ENCODE measurements at places on chromosomes 4 and X.

DNA sequence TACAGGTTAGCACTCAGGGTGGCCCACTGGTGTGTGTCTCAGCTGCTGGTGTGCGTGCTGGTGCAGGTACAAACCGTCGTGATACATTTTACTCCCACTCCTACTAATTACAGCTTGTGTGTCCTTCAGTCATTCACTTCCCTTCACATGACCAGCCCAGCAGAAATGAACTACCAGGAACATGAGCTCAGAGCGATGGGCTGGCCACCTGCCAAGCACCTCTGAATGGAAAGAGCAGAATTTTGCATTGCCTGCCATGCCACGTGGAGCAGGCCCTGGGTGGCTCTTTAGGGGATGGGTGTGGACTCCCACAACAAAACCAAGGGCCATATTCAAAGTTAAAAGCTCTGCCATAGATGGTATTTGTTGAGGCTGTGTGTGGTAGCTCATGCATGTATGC, 58.9 kb upstream of the PGM2 start:
- DNase-seq: peak; percentile 40

DNA sequence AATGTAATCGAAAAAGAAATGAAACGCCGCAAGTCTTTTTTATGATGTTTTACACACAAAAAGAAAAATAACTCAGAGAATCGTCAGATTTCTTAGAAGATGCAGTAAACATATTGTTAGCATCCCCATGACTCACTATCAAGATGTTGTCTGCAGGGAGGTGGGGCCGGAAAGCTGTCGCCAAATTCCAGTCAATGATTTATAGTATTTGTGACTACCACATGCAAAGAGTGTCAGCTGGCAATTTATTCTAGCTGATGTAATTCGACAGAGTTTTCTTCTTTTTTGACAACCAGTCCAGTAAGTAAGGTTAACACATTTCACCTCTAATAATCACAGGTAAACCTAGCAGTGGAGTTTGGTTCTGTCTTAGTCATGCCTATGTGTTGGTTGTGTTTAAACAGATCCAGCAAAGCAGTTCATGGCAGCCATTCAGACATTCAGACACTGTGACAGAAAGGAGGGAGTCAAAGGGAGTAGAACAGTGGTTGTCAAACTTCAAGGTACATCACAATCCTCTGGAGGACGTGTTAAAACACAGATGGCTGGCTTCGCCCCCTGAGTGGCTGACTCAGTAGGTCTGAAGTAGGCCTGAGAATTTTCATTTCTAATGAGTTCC, 19.8 kb upstream of the PPP1R2C start:
- no peak for DNase-seq

DNA sequence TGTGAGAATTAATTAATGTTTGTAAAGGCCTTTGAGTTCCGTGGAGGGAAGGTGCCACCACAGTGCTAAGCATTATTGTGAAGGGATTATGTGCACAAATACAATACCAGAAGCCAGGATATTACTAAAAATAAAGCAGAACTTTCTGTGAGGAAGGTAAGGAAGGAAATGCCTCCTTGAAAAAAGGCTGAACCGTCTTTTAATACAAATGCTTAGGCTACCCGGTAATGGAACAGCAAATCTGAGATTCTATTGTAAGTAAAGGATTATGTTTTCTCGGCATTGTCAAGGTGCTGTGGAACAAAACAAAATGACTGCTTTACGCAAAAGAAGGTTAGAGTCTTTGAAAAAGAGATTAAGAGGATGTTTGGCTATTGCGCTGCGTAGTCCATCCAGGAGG, 57.9 kb upstream of the SPRY1 start:
- no peak for DNase-seq

DNA sequence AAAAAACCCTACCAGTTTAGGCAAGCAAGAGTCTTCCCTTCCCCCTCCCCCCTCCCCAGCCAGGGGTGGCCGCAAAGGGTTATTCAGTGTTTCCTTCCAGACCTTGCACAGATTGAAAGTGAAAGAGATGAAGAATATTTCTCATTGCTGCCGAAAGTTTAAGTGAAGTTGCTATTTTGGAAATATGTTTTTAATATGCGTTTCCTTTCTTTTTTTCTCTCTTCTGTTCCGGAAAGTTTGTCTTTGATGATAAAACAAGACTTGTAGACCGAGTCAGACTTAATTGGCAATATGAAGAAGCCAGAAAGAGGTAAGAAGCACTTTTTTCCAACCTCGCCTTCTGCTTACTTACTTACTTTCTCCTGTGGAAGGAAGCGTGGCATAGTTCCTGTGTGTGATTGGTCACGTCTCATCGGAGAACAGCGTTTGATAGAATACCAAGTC, 58.5 kb upstream of the CLCN4 start:
- DNase-seq: no peak

- no peak for DNase-seq
Observed at GRCh38 chr4:105207386-105207785, 60.7 kb downstream of the TET2 start.

- no peak for DNase-seq
Observed at GRCh38 chrX:133921764-133922389, 63.5 kb downstream of the GPC3 start.

GRCh38 chr4:81062001-81062400, 31.5 kb downstream of the BMP3 start:
- no peak for DNase-seq

- DNase-seq: no peak
Observed at GRCh38 chrX:84199688-84200087, 11.7 kb upstream of the RPS6KA6 start.

DNA sequence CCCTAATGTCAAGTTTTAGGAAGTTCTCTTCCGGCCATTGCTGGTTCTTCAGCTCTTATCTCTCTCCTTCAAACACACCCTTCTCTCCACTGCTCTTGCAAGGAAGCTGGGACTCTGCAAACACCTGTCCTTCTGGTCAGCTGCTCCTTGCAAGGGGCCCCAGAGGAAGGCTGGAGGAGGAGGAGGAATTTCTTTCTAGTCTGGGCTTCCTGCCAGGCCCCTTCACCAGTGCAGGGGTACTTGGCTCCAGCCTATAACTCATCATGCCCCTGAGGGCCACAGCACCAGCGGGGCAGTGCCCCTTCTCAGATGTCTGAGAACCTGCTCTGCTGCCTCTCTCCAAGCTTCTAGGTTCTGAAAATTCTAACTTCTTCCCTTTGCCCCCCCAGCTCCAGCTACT, 46.7 kb downstream of the REELD1 start:
- no peak for DNase-seq

- no peak for DNase-seq
Observed at GRCh38 chr4:121978172-121978516, 26.3 kb upstream of the TRPC3 start.

DNA sequence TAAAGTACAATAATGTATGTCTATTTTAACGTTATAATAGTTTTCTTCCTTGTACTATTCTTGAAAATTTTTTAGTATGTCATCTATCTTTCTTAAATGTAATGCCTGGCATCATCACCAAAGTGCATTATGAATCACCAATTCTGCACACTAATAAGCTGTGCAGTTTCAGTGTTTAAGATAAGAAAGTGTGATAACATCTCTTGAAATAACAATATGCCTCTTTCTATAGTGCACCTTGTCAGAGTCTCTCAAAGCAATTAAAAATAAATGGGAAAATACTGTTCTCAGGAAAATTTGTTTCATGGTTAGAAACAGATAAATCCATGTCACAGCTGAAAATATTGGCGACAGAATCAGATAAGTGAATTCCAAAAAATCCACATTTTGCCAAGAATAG, 457.4 kb upstream of the PCDH10 start:
- DNase-seq: no peak

GRCh38 chr4:88809576-88810219, 112.1 kb upstream of the NAP1L5 start:
- DNase-seq: peak; percentile 33

DNA sequence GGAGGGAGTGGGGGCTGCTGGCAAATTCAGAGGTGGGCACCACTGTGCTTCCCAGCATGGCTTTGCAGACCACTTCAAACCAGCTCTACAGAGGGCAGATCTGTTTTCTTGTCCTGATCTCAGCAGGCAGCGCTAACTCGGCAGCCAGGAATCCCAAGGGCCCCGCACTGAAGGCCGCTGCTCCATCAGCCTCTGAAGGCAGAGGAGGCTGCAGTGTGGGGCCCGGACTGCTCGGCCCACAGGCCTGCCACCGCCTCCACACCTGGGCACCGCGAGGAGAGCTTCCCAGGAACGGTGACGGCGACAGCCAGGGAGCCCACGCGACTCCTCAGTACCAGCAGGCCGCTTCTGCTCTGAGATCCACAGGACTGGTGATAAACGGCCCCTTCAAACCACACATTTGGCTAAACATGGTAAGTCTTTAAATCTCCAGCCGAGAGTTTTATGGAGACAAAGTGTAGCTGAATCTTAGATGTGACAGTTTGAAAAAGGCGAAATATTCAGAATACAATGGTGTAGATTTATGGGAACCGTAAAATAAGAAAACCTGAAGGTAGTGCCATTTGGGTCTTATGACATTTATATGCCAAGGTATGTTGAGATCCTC, 23.6 kb downstream of the DCTD start:
- DNase-seq: no peak

GRCh38 chrX:150355913-150356312, 7.2 kb upstream of the MAMLD1 start:
- no peak for DNase-seq

DNA sequence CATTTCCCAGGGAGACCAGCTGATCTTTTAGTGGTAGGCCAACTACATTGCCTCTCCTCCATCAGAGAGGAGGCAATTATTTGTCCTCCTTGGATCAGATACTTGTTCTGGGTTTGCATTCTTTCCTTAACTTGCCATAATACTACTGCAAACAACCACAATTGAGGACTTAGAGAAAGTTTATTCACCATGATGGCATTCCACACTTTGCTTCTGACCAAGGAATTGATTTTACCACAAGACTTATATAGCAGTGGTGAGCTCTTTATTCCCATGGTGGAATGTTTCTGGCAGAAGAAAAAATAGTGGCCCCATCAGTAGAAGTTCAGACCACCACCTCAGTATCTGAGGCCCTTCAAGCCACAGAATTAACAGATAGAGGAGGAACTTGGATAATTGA, 123.9 kb upstream of the PPP3CA start:
- peak; percentile 65 for DNase-seq

DNA sequence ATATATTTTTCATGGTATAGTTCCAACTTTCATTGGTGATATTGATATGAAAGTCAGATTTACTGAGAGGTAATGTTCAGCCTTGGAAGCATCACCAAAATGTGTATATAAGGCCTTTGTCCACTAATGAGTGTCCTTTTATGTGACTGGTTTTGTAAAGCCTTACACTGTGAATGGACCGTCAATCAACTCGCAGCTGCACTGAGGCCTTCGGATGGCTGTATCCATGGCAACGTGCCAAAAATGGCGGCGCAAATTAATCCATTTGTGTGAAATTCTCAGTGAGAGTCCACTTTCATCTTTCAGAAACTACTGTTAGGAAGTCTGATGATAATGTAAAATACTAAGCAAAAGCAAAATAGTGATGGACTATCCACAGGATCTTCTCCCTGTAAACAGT, 131.7 kb downstream of the SPCS3 start:
- no peak for DNase-seq

- DNase-seq: no peak
Observed at GRCh38 chrX:39311646-39312045, 510.4 kb downstream of the MID1IP1 start.

DNA sequence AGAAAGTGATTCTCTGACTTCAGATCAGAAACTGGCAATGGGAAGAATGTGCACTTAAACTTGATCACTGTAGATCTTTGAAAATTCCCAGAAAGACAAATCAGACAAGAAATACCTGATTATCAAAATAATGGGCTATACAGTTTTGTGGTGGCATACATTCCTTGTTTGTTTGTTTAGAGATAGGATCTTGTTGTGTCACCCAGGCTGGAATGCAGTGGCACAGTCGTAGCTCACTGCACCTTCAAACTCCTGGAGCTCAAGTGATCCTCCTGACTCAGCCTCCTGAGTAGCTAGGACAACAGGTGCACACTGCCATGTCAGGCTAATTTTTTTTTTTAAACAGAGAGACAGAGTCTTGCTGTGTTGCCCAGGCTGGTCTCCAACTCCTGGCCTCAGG, 81.0 kb upstream of the SPRY1 start:
- DNase-seq: no peak

DNA sequence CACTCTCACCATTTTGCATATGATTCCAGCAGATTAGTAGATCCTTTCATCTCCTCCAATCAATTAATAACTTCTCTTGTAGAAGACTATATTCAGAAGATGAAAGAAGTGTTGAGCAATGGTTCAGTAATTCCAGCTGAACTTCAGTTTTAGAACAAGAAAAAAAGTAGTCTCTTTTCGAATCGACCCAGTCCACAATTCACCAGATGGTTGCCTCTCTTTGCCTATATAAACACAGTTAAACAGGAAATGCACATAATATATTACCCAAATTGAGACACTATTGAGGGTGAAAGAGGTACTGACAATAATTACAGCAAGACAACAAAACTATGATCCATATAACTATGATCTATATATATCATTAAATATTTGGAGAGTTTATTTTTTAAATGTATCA, 16.8 kb upstream of the FAM241A start:
- no peak for DNase-seq

- DNase-seq: no peak
Observed at GRCh38 chr4:186712690-186713089, 11.0 kb downstream of the FAT1 start.

GRCh38 chr4:15436513-15436912, 8.7 kb downstream of the C1QTNF7 start:
- peak; percentile 75 for DNase-seq

- no peak for DNase-seq
Observed at GRCh38 chr4:38822748-38823303, 18.2 kb upstream of the TLR1 start.

DNA sequence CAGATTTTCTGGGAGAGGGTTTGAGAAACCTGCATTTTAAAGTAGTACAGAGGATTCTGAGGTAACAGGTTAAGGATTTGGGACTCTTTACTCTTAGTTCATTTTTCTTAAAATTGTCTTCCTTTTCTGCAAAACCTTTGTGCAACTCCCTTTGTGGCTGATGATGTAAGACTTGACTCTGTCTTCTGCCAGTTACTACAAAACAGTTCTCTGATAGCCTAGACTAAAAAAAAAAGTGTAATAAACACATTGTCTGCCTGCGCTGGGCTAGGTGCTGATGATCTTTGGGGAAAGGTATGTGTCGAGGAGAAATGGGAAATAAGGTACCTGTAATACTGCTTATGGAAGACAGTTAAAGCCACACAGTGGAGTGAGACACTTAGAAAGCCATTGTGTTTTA, 28.7 kb downstream of the IL13RA1 start:
- no peak for DNase-seq

DNA sequence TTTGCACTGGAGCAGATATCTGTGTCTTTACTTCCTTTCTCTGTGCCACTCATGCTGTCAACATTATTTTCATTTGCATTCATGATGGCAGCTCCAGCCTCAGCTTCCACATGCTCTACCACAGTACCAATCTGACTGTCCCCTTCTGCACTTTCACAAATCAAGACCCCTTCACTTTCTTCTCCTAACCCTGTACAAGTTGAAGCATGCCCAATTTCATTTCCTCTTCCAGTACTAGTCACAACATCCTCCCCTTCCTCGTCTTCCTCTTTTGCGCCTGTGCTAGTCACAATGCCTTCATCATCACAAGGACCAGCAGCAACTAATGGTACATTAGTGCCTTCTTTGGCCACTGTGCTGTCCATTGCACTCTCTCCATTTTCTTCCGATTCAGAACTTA, 26.5 kb downstream of the BOD1L1 start:
- no peak for DNase-seq

GRCh38 chr4:108400309-108400708, 220.1 kb upstream of the RPL34 start:
- no peak for DNase-seq

Data from astrocyte of the spinal cord (primary cell).